ENCODE measurements at places on chromosomes 12 and 14.

DNA sequence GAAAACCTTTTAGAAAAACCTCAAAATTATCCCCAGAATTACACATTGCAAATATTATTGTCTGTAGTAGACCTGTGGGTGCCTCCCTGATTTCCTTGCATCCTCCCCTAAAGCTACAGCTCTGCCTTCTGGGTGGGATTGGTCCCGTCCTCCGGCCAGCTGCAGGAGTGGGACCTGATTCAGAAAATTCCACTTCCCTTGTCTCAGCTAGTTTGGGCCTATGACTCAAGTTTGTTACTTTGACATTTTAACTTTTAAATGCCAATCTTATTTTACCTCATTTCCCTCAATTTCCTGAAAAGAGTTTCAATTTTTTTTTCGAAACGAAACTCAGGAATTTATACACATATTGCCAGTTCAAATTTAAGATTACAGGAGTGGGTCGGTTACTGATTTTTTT, 13.2 kb upstream of the SLC41A2 start:
- no peak for DNase-seq

GRCh38 chr12:104460041-104460719, 3.4 kb downstream of the CHST11 start:
- no peak for DNase-seq

DNA sequence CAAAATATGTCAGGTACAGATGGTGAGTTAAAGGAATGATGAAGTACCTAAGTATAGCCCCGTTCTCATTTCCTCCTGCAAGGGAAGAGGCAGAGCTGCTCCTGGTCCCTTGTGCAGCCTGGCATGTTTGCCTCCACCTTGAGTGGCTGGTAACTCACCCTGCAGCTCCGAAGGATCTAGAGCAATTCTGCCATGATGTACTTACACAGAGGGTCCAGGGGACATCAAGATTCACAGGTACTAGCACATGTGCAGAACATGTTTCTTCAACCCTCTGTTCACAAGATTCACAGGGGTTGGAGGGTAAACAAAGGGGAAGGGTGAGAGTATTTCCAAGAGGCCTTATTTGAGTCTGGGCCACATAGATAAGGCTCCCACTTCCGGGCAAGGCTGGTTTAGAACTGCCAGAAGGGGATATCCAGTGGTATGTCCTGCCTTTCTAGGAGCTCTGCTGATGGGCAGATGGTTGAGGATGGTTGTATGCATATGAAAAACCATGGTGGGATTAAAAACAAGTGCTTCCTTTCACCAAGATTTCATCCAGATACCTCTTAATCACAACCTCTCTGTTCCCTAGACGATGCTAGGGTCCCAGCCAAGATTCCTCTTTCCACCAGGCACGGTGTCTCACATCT, 7.7 kb downstream of the DCTN2 start:
- no peak for DNase-seq

GRCh38 chr12:2284321-2284813, 231.6 kb downstream of the CACNA1C start:
- no peak for DNase-seq

DNA sequence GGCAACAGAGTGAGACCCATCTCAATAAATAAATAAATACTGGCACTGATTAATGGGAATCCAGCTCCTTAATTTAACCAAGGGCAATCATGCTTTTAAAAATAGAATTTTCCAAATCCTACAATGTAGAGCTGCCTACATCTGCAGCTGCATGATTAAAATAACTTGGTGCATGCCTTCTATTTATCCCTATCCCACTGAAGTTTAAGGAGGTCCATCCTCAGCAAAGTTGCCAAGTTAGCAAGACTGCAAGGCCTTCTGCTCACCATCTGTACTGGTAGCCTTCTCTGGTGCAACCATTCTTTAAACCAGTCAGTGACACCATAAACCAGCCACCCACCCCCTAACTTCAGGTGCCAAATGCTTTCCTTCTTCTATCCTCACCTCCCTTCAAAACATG, 226.1 kb downstream of the ITPR2 start:
- no peak for DNase-seq

DNA sequence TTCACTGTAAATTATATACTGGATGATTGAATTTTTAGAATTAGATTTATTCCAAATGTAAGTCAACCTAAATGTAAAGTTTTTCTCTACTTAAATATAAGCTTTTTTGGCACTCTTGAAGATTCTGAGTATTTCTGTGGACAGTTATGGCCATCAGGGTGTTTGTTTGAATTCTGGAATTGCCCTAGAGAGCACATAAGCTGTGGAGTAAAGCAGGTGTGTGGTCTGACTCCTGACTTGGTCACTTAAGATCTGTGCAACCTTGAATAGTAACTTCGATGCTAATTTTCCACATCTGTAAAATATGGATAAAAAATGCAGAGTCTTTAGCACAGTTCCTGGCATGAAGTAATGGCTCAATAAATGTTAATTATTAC, 64.4 kb downstream of the FUT8 start:
- DNase-seq: no peak

GRCh38 chr12:89873745-89874144, 165.1 kb upstream of the ATP2B1 start:
- DNase-seq: no peak

DNA sequence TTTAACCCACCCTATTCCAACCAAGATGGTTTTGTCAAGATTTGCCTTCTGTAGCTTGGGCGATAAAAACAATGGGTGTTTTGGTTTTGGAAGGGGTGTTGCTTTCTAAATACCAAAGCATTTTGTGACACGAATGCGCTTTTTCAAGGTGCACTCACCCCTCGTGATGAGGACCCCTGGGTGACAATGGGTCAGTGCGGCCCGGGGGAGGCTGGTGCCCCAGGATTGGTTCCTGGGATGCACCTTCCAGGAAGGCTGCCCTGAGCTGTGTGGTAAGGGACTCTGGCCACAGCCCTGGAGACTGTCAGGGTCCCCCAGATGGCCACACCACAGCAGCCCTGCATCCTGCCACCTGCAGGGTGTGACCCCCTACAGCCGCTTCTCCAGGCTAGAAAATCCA, 180.6 kb upstream of the MYL2 start:
- DNase-seq: no peak

DNA sequence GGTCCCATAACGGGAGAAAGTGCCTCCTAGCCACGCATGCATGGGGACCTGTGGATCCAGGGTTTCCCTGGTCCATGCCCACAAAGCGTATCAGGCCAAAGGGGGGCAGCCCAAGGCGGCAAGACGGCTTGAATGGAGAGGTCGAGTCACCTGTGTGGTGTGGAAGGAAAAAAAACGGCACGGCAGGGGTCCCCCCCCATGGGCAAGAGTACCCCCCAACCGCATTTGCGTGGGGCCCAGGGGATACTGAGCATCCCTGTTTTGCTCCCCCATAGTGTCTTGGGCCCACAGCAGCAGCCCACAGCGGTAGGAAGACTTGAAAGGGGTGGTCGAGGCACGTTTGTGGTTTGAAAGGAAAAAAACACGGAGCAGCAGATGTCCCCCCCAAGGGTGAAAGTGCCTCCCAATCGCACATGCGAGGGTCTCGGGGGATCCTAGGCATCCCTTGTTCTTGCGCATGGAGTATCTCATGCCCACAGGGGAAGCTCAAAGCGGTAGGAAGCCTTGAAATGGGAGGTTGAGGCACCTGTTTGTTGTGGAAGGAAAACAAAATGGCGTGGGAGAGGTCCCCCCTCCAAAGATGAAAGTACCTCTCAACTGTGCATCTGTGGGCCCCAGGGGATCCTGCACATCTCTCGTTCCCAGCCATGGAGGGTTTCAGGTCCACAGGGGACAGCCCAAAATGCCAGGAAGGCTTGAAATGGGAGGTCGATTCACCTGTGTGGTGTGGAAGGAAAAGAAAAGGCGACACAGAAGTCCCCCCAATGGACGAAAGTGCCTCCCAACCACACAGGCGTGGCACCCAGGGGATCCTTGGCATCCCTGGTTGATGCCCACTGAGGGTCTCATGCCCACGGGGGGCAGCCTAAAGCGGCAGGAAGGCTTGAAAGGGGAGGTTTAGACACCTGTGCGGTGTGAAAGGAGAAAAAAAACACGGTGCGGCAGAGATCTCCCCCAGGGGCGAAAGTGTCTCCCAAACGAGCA, 577.5 kb downstream of the ALG10 start:
- no peak for DNase-seq

DNA sequence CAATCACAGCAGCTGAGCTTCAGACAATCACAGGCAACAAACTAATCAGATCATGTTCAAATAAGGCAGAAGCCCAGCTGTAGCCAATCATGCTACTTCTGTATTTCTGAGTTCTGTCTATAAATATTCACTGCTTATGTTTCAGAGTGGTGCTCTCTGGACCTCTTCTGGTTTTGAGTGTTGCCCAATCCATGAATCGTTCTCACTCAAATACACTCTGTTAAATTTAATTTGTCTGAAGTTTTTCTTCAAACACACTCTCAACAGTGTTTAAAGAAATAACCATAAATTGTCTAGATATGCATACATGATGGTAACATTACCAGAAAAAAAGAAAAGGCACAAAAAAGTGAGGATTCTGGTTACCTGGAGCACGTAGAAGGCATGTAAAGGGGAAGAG, 77.9 kb upstream of the BBS10 start:
- no peak for DNase-seq

DNA sequence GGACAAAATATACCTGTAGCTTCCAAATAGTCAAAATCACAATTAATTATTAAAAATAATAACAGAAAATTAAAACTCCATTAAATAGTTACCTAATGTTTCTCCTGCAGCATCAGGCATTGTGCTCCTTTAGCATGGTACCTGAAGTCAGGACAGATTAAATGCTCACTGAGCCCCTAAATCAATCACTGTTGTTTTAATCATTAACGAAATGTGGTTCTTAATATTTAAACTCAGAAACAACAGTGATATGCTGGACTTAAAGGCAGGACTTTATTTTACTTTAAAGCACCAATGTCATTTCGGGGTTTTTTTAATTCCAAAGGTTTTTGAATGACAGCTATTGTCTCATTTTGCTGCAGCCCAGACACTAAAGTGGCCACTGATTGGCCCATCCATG, 2.0 kb upstream of the BMP4 start:
- no peak for DNase-seq

- no peak for DNase-seq
Measured at GRCh38 chr14:92976268-92976667, 53.3 kb downstream of the CHGA start.

DNA sequence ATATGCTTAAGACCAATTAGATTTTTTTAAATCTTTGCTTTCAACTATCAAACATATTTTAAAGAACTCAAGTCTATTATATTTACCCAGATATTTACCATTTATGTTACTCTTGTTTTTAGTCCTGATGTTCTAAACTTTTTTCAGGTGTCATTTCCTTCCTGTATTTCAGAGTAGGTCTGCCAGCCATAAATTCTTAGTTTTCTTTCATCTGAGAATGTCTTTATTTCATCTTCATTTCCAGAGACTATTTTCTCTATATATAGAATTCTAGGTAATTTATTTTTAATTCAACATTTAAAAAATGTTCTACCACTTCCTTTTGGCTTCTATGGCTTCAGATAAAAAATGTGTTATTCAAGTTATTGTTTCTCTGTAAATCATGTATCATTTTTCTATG, 218.2 kb upstream of the AMIGO2 start:
- no peak for DNase-seq

DNA sequence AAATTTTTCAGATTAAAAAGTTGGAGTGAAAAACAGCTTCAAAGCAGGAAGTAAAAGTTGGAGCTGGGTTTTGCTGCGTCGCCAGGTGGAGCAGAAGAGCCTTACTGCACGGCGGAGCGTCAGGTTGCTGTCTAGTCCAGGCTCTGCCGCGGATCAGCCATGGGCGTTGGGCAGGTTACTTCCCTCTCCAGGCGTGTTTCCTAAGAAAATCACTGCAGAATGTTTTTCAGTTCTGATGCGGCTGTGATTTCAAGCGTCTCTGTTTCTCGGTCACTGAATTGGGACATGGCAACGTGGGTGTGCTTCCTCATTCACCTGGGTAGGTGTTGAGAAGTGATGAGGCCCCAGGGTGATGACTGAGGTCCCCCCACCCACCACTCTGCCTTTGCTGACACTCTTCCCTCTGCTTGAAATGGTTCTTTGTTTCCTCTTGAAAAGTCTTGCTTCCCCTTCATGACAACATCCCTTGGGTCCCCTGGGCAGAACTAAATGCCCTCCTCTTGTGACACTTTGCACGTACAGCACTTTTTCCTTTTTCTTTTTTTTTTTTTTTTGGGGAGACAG, 7.6 kb downstream of the EVL start:
- DNase-seq: peak; percentile 54

- DNase-seq: no peak
Measured at GRCh38 chr12:39252628-39253027, 190.3 kb downstream of the KIF21A start.

- no peak for DNase-seq
Measured at GRCh38 chr12:96327889-96328288, 72.3 kb downstream of the CDK17 start.

GRCh38 chr12:46920499-46920898, 94.7 kb upstream of the SLC38A4 start:
- no peak for DNase-seq

GRCh38 chr12:53093777-53094393, 3.6 kb upstream of the IGFBP6 start:
- DNase-seq: no peak

- DNase-seq: no peak
Measured at GRCh38 chr14:77457115-77457521, 283 bp downstream of the VIPAS39 start.

- no peak for DNase-seq
Measured at GRCh38 chr12:2960390-2960956, 1.3 kb downstream of the TEAD4 start.

DNA sequence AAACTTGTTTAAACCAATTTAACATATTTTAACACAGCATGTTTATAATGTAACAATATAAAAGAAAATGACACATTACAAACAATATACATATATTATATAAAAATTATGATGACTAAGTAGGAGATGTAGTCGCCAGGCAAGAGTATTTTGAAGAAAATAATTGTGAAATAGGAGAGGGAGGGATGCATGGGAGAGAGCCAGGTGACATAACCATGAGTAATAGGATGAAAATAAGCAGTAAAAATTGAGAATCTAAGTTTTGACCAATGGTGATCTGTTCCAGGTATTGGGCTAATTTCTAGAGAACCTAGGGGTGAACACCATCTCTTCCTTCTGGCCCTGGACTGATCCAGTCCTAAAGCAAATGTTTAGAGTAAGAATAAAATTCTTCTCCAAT, 315.2 kb upstream of the G2E3 start:
- no peak for DNase-seq

- no peak for DNase-seq
Measured at GRCh38 chr14:31051511-31051910, 25.3 kb upstream of the STRN3 start.

- no peak for DNase-seq
Measured at GRCh38 chr12:15562263-15562662, 226.9 kb downstream of the EPS8 start.

DNA sequence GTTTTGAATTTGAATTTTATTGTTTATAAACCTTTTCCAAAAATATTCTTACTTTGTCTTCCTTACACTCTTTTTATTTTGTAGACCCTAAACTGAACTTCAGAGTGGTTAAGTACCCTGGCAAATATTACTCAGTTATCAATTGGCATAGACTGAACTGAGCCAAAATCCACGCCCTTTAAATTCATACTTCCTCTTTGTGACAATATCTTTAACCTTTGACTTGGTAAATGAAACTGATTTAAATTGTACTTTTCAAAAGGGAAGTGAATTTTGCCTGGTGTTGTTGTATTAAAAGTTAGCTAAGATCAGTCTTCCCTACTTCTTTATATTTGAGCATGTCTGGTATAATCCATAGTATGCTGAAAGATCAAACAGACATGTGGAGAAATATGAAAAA, 184.3 kb upstream of the USP15 start:
- DNase-seq: no peak

All from activated CD4-positive, alpha-beta T cell treated with anti-CD3 and anti-CD28 coated beads, Interleukin-2, amount 50 U/mL, for 24 hours (primary cell).